Lung microvascular endothelial cell (primary cell): ENCODE measurements at places on chromosomes 12 and 14. TPM values are rescaled to one million over a fixed set of nuclear protein-coding genes. Genes with fewer than 3 reads are reported as not detected.

ANO2 gene
- total RNA-seq = 14.4 and 84.1 TPM in 2 replicates

DCP1B gene
- 3.0 and 3.5 TPM in 2 replicates for total RNA-seq

RNASE3 gene
- total RNA-seq = not detected in 2 replicates

FANCM gene
- total RNA-seq = 6.3 and 6.5 TPM in 2 replicates

PMEL gene
- total RNA-seq = 0.20 and 0.22 TPM in 2 replicates

PPFIA2 gene
- total RNA-seq = not detected in 2 replicates

RAB15 gene
- total RNA-seq = 4.6 and 6.5 TPM in 2 replicates

AICDA gene
- total RNA-seq = not detected in 2 replicates

OTX2 gene
- not detected in 2 replicates for total RNA-seq

FAM186B gene
- total RNA-seq = under 0.01 and 0.22 TPM in 2 replicates

DNA sequence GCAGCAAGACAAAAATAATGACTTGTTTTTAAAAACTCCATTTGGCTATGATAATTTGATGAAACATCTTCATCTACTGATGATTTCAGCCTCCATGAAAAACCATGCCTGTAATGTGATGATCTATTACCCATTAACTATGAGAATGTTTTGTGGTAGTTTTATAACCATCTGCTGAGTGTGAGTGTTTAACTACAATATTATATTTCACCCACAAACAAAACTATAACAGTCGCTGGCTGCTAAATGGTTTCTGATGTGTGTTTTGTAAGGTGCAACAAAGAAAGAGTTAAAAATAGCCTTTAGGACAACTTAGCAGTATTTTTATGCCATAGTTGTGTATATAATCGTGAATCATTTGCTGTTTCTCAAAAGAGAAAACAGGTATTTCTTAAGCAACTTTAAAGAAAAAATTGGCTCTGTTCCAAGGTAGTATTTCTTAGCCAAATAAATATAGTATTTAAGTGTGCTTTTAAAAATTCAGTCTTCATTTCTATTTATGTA is 4.9 kb downstream of the PTHLH start:
- DNase-seq = no peak

DNA sequence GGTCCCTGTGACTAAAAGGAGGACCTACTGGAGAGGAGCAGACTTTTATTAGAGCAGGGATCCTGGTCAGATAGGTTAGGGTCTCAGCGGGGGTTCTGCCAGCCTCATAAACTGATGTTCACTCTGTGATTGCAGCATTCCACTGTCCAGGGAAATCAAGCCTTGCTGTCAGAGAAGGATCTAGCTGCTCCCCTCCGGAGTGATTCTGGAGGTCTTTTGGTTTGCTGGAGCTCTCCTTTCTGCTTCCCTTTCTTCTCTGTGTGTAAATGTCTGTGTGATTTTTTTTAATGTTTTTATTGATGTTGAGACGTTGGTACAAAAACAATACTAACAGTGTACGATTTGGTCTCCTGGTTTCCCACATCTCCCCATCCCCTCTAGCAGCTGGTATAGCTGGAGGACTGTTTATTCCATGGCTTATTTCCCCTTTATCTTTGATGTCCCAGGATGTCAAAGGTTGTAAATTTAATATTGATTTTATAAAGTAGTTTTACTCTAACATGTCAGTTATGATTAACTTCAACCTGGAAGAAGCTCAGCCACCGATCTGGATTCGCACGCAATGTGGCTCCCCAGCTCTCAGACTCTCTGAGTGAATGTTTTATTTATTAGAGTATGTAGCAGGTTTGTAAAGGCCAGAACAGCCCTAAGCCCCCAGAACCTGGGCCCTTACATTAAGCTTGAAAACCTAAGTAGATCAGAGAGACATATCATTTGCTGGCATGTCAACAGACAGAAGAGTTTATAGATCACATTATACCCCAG is 202.3 kb upstream of the G2E3 start:
- no peak for DNase-seq

DNA sequence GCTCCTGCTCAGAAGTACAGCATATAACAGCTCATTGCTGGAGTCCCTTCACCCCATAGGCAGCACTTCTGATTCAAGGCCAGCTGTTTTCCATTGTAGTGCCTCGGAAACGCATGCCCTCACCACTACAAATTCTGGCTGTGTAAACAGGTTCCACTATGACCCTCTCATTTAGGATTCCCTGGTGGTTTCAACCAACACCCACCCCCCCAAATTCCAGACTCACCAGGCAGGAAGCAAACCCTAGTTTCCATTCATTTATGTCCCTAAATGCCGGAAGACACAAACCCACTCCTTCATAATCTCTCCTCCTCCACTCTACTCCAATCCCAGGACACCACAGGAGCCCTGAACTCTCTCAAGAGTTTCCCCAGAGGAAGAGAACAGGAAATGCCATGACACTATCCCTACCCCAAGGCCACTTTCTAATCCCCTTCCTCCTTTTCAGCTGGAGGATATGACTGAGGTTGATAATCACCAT is 75.9 kb upstream of the TMPO start:
- DNase-seq = peak; percentile 8

DNA sequence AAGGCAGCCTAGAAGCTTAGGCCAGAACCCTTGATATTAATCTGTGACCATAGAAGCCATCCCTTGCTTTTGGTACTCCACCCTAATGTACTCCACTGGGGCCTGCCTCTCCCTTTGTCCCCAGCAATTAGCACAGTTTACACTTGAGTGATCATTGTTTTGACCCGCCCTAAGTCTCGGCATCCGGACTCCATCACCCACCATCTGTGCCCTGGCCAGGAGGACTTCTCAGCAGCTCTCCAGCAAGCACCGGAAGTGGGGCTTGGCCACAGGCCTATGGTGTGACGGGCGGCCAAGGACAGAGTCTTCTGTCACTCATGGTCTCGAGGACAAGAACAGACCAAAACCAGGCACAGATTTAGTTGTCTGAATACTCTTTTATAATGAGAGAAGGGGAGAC is 126.5 kb upstream of the NTF3 start:
- DNase-seq = no peak

GRCh38 chr14:75579338-75579864 is 981 bp downstream of the FLVCR2 start:
- DNase-seq = no peak

DNA sequence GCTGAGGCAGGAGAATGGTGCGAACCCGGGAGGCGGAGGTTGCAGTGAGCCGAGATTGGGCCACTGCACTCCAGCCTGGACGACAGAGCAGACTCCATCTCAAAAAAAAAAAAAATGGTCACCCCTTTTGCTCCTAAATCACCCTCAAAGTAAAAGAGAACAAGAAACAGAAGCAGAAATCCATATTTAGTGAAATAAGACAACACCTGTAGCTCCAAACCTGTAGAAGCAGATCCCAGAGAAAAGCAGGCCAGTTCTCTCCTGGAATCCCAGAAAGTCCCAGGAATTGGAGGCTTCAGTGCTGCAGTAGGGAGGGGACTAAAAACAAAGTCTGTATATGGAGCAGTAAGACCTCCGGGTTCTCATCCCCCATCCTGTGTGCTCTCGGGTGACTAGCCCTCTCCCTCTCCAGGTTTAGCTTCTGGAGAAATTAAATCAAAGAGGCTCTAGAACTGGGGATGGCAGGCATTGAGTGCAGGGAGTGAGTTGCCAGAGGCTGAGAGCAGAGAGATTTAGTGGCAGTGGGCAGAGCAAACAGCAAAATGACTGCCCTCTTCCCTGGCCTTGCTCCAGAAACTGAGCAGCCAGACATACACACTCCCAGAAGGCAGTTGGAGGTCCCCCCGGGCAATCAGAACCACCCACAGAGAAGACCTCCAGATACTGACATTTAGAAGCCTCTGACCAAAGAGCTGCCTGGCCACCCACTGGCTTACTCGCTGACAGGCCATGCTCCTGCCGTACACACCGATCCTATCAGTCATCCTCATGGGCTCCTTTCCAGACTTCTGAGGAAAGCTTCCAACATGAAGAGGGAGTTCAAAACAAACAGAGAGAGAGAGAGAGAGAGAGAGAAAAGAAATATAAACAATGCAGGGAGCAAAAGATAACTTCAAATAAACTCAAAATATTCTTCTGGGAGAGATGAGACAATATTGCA is 6.3 kb upstream of the MLXIP start:
- peak; percentile 37 for DNase-seq

DNA sequence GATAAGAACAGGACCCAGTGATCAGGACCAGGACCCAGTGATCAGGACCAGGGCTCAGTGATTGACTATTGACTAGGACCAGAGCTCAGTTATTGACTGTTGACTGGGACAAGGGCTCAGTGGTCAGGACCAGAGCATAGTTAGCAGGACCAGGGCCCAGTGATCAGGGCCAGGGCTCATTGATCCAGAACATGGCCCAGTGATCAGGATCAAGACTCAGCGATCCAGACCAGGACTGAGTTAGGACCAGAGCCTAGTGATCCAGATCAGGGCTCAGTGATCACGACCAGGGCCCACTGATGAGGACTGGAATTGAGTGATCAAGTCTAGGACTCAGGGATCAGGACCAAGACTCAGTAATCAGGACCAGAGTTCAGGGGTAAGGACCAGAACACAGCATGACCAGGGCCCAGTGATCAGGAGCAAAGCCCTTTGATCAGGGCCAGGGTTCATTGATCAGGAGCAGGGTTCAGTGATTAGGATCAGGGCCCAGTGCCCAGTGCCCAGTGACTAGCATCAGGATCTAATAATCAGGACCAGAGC is 176.0 kb downstream of the TMEM121 start:
- no peak for DNase-seq

DNA sequence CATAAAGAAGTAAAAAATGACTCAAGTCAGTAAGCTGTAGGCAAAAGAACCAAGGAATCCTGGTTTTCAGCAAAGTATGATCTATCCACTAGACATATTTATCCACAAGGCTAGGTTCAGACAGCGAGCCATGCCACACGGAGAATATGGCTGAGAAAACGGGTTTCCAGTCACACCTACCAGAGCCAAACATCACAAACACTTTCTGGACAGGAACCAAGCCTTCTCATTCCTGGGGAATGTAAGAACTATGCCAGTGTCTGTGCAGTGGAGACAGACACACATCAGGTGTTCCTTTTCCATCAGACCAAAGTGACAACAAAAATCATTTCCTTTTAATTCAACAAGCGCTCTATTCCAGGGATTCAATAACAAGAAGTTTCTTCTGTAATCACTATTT is 41.1 kb downstream of the AREL1 start:
- peak; percentile 77 for DNase-seq

GRCh38 chr14:34003691-34004090 is 52.8 kb upstream of the EGLN3 start:
- DNase-seq = no peak

GRCh38 chr14:76784881-76785280 is 23.6 kb downstream of the VASH1 start:
- peak; percentile 86 for DNase-seq
